ENCODE measurements at places on chromosomes 7 and 10.

GRCh38 chr7:138666385-138666784 lies 34.8 kb downstream of the SVOPL start:
- DNase-seq: no peak

GRCh38 chr7:50153148-50153547 lies 60.1 kb upstream of the ZPBP start:
- DNase-seq: no peak

DNA sequence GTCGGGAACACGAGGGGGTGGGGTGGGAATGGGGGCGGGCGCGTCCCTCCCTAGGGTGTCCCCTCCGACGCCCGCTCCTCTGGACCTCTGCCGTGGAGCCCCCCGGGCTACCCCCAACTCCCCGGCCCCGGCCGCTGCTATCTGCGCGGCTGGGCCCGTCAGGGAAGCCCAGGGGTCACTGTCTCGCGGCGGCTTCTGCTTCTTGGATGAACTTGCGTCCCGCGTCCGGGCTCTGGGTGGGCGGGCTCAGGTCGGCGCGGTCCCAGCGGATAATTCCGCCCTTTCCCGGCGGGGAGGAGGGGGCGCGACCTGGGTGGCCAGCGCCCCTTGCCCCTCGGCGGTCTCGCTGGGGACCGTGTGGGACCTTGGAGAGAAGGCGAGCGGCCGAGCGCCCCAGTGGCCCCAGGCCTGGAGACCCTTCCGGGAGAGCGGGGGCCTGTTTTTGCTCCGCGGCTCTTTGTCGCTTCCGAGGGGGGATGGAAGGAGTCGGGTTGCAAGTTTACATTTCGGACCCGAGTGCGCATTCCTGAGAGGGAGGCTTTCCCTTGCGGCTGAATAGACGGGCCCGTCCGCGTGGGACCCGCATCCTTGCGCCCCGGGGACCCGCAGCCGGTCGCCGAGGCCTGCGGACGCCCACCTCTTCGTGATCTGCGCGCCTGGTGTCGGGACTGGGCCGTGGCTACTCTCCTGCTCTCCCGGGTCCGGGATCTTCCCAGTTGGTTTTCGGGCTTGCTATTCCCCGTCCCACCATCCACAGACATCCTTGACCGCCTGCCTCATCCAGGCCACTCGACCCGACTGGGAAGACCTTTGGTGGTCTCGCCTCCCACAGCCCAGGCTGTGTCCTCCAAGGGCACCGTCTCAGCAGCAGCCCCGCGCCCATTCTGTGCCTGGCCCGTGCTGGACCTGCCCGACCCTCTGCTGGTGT lies 812 bp downstream of the DOCK1 start:
- no peak for DNase-seq

GRCh38 chr10:124388823-124389612 lies 29.7 kb downstream of the OAT start:
- peak; percentile 93 for DNase-seq

GRCh38 chr10:78359640-78360091 lies 326.0 kb downstream of the RPS24 start:
- no peak for DNase-seq

DNA sequence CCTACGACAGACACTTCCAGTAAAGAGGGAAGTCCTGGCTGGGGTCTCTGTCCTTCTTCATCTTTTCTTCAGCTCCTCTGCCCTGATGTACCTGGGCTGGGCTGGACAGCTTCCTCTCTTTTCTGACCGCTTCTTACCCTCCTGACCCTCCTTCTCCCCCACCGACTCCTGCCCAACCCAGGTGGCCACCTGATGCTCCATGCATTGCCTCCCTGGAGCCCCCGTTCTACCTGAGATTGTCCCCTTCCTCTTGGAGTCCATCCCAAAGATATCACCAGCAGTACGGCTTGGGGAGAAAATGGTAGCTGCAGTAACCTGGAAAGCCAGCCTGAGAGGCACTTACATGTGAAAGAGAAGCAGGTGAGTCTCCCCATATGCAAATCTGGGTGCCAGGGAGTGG lies 566.3 kb downstream of the TCERG1L start:
- no peak for DNase-seq

DNA sequence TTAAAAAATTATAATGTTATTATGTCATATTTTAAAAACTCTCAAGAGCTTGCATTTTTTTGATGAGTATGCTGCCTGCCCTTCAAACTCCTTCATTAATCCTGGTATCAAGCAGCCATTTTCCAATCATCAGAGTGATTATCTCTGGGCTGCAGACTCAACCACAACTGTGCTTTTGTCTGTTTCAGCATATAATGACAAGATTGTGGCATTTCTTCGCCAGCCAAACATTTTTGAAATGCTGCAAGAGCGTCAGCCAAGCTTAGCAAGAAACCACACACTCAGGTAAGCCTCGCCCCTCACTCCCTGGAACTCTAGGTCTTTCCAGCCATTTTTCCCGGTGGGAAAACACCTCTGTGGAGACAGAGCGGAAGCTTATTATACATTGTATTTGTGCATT lies 90.0 kb upstream of the STK17A start:
- no peak for DNase-seq

DNA sequence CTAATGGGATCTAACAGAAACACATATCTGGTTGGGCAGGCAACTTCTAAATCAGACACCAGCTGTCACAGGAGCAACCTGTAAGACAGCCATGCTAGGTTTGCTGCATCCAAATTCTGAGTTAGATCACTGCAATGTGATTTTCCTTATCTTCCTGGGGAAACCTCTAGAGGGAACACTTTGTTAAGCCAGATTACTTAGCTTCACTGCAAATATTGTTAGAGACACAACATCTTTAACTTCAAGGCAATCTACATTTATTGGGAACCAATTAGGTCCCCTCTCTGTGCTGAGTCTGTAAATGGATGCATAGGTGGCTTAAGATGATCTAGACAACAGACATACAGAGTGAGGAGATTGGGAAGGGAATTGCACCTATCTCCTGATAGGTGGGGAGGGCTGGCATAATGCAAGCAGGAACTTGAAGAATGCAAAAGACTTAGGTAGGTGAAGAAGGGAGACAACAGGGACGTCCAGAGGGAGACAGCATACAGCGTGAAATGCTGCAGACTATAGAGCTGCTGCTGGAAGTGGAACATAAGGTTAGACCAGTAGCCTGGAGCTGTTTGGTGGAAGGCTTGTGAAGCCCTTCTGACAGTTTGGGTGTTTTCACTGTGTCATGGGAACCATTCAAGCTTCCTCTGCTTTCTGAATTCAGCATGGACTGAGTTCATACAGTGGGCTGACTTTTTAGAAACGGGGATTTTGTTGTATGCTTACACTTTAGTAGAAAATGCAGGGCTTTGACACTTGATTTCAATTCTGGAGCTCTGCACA lies 109.8 kb upstream of the ELMO1 start:
- no peak for DNase-seq

DNA sequence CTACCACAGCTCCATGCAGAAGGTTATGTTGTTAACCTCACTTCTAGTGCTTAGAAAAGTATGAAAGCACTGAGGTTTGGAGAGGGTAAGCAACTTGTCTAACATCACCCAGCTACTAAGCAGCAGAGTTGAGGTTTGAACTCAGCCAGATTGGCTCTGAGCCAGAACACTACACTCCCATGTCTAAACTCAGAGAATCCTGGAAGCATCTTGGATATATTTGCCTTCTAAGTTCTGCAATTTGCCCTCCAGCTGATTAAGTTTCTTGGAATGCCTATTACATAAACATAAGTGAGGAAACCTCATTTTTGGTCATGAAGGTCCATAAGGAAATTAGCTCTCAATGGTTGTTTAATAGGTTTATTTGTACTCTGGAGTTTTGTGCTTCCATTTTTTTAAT lies 78.1 kb upstream of the PHYHIPL start:
- DNase-seq: no peak

- DNase-seq: no peak
These were observed 16.5 kb downstream of the SGPL1 start for GRCh38 chr10:70832221-70832620.

GRCh38 chr10:43846187-43846680 lies 197.6 kb upstream of the ZNF32 start:
- DNase-seq: peak; percentile 50

GRCh38 chr7:80661729-80662128 lies 23.3 kb downstream of the CD36 start:
- DNase-seq: no peak

- no peak for DNase-seq
These were observed 378.1 kb downstream of the RPS24 start for GRCh38 chr10:78411716-78412115.

DNA sequence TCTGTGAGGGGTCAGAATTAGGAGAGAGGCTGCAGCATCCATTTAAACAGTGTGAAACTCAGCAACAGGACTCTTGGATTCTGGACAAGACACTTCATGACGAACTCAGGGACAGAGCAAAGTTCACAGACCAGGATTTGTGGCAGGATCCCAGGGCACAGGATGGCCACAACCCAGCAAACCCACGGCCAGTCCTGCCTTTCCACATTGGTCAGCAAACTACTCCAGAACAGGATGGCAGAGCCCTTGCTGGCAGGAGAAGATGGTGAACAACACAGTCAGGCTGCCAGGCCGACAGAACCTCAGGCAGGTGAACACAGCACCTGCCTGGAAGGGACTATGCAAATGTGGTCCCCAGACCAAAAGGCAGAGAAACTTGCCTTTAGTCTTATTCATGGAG lies 34.4 kb downstream of the VSTM4 start:
- no peak for DNase-seq

GRCh38 chr7:31261341-31261740 lies 79.2 kb downstream of the NEUROD6 start:
- DNase-seq: no peak

DNA sequence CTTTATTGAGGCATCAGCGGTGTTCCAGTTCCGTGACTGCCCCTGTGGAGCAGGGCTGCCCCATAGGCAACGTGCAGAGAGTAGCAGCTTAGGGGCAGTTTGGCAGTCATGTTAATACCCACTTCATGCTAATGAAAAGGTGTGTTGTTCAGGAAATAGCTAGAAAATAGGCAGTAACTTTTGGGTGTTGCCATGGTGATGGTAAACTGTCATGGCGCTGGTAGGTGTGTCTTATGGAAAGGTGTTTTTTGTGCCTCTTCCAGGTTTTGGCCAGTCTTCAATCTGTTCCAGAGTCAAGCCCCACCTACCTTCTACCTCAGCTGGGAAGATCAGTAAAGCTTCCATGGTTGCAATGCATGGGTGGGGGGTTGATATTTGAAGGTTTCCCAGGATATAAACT lies 36.3 kb upstream of the MINDY3 start:
- DNase-seq: no peak

GRCh38 chr10:109475711-109476421 lies 447.4 kb downstream of the XPNPEP1 start:
- DNase-seq: no peak

DNA sequence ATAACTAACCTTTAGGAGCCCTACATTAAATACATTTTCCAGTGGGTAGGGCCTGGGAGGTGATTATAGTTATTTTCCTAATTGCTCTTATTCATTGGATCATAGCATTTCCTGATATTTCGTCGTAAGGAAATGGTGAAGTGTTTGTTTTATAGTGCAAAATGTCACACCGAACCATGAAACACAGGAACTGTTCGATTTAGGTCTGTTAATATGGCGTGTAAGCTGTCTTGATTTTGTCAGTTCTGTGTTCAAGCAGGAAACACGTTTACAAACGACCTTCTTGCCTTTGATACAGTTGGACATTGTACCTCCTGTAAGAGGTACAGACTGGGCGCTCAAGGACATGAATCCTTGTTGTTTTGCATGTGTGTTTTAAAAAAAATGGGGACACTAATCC lies 14.8 kb downstream of the RBM17 start:
- no peak for DNase-seq

- no peak for DNase-seq
These were observed 2.9 kb downstream of the IGF2BP3 start for GRCh38 chr7:23467291-23467805.

- DNase-seq: no peak
These were observed 26.1 kb downstream of the GBX1 start for GRCh38 chr7:151141311-151141854.

DNA sequence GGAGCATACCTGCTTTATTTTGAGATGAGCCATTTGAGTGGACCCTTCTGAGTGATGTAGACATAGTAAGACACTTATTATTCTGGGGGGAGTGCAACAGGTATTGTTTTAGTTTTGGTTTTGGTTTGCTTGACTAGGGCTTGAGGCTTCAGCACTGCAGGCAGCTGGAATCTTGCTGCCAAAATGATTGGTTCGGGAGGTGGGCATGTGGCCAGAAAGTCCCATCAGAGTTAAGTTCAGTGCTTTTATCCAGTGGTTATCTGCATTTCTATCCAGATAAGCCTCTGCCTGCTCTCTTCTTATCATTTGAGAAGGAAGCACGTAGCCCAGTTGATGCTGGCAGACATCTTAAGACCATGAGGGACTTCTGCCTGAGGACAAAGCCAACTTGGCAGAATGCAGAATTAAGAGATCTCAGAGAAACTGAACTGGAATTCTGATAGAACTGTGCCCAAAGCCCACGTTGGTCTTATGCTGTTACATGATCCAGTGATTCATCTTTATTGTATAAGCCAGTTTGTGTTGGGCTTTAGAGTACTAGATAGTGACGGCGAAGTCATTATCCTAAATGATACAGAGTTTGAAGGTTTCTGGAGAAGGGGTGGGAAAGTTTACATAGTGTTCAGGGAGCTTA lies 9.6 kb upstream of the JAZF1 start:
- no peak for DNase-seq

DNA sequence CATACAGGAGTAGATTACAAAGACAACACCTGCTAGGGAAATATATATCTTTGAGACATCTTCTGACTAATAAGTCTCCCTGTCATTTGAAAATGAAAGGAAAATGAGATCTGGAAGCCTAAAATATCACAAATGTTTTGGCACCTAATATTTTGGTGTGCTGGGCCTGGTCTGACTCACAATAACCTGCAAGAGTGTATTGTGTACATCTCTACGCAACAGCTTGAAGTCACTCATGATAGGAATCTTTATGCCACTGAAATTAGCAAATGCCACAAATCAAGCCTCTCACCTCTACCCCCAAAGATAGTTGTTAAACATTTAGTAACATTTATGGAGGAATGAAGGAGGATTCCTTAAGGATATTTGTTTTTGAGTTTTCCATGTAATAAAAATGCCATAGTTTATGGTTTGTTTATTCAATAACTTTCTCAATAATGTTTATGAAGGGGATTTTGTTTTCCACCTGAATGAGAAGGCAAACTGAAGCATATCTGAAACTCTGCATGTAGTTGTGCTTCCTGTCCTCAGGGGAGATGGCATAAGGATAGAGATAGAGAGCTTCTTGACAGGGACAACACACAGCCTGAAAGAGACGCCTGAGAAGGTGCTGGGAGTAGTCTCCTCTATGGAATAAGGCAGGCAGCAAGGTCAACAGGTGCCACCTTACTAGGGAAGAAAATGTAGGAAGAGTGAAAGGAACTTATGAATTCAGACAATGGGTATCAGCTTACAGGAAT lies 197.4 kb downstream of the AHR start:
- no peak for DNase-seq

DNA sequence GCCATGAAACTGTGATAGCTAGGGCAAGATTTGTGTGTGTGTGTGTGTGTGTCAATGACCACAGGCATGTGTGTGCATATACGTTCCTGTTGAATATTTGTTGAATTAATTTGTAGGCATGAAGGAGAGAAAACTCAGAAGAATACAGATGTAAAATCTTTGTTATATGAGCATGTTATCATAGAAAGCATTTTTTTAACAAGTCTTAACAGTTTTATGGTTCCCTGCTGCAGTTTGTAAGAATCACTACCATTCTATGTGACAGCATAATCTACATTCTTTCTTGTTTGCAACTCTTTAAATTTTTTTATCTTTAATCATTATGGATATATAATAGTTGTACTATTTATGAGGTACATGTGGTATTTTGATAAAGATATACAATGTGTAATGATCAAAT lies 130.3 kb downstream of the CD36 start:
- DNase-seq: no peak

GRCh38 chr10:78756604-78757343 lies 312.0 kb upstream of the ZMIZ1 start:
- DNase-seq: peak; percentile 15
